Skeletal muscle tissue (tissue), 5 donors: ENCODE measurements at places on chromosomes 7 and 10. TPM values are rescaled to one million over a fixed set of nuclear protein-coding genes. Genes with fewer than 3 reads are reported as not detected.

The PILRA gene
- 1.6 TPM for total RNA-seq

The EPHB6 gene
- 1.0 TPM for total RNA-seq

The EVX1 gene
- not detected for total RNA-seq

The SUN1 gene
- total RNA-seq, result 180 TPM

The LRRD1 gene
- 0.52 TPM for total RNA-seq

The COL1A2 gene
- 6,663 TPM for total RNA-seq

The CCDC3 gene
- total RNA-seq, result 13.0 TPM

The SCIN gene
- total RNA-seq, result 1.0 TPM
